AG08396 (cell line): ENCODE measurements at places on chromosomes 1 and 21.

DNA sequence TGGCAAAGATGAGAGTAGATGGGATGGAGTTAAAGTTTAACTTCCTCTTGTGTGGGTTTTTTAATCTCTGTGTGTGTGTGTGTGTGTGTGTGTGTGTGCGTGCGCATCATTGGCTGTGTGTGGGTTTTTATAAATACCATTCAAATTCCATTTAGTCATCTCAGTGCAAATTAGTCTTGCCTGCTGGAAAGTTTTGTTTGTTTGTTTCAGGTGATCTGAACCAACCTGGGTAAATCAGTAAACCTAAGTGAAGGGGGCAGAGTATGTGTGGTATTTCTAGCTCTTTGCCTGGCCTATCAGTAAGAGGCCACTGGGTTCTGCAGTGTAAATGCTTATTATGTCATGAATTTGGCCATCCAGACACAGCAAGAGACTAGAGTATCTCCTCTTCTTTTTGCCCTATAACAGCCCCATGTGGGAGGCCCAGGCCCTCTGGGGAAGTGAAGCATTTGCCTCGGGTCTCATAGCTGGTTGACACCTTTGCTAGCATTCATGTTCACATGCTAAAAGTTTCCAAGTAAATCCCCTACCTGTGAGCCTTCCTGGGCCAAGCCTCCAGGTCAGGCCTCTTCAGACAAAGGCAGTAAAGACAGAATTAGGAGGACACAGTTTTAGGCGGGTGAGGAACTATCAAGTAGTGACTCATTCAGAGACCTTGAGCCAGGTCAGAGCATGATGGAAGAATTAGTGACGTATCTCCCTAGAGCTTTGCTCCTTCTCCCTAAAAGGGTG is 14.7 kb downstream of the INTS3 start:
- no peak for DNase-seq

DNA sequence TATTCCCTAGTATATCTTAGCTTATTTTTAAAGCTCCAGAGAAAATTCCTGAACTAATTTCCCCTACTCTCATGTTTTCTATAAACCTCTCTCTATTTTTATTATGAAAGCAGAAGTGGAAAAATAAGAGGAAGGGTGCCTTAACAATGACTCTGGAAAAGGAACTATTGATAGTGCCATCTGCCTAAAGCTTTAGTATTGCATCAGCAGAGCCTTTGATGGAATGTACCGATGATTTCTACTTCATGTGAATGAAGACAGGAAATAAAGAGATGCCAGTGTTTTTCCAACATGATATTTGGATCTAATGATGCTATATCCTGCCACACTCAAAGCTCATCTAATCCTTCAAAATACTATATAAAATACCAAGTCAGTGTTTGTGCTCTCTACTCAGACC is 35.1 kb downstream of the TNFSF18 start:
- no peak for DNase-seq

GRCh38 chr1:41789661-41790330 is 128.9 kb downstream of the HIVEP3 start:
- no peak for DNase-seq

DNA sequence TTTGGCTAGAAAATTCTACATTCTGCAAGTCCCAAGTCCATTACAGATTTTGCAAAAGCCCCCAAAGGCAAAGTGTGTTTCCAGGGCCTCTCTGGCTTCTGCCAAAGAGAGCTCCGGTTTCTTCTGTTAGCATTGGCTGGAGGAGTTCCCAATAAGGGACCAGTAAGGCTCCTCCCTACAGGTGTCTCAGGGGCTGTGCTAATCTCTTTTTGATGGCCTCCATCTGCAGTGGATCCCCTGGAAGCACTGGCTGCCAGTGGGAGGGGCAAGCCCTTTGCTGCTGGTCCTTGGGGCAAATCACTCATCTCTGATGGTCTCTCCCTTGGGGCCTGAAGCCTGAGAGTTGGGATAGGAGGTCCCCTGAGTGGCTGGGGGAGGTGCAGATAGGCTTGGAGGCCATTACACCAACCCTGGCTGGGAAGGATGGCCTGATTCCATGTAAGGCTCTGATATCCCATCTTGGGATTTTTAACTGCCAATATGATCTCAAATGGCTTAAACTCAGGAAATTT is 89.1 kb upstream of the USP24 start:
- DNase-seq, result no peak

DNA sequence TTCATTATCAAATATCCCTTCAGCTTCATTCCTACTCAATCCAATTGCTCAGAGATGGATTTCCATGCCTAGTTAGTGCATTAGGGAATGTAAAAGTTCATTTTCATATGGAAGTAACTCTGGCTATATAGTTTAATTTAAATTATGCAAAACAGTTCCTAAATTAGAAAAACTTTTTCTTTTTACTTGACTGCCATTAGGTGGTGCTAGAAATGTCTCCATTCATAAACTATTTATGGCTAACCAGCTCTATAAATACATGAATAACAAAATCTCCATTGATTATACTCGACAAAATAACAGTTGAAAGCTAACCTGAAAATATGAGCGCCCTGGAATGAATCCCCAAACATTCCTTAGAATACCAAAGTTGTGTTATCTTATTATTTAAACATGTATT is 311.4 kb downstream of the USH2A start:
- DNase-seq, result no peak

DNA sequence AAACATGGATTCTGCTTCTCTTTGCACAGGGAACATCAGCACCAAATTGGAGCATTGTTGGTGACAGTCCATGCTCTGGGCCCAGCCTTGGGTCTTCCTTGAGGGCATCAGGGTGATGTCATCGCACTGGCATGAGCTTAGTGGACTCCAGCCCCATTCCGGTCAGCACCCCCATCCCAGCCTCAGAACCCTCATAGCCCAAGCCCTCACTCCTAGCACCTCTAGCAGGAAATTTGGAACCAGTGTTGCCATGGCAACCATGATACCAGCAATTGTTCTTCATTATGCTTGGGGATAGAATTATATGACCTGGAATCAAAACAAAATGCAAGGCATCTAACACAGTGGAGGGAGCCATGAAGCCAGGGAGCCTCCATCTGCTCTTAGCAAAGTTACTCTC is 83.1 kb downstream of the VWA5B1 start:
- DNase-seq, result no peak

GRCh38 chr1:29684141-29684540 is 447.8 kb downstream of the PTPRU start:
- DNase-seq, result no peak

GRCh38 chr1:111924786-111925185 is 64.7 kb downstream of the KCND3 start:
- DNase-seq, result no peak

DNA sequence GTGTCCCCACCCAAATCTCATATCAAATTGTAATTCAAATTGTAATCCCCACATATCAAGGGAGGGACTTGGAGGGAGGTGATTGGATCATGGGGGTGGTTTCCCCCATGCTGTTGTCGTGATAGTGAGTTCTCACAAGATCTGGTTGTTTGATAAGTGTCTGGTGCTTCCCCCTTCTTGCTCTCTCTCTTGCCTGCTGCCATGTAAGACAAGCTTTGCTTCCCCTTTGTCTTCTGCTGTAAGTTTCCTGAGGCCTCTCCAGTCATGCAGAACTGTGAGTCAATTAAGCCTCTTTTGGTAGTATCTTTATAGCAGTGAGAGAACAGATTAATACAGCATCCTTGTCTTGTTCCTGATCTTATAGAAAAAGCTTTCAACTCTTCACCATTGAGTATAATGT is 6.5 kb upstream of the LRRC39 start:
- DNase-seq, result no peak
